Tongue (tissue), 3 donors: ENCODE measurements at places on chromosomes 13 and 19.
A peak's percentile ranks its signal among the peaks of the same experiment; 100 is the strongest.

DNA sequence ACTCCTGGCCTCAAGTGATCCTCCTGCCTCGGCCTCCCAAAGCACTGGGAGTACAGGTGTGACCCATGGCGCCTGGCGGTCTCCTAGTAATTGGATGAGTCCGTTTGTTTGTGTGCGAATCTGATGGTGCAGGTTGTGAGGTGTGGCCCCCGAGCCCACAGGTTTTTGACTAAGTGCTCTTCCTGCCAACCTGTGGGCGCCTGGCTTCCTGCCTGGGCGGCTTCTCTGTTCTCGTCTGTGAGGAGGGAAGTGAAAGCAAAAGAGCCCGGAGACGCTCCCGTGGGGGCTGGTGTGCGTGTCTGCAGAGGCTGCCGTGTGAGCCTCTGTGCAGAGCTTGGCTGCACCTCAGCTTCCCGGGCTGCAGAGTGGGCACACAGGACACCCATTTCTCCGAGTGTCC lies 10.0 kb downstream of the ARHGAP45 start:
- DNase-seq: peak; percentile 9

DNA sequence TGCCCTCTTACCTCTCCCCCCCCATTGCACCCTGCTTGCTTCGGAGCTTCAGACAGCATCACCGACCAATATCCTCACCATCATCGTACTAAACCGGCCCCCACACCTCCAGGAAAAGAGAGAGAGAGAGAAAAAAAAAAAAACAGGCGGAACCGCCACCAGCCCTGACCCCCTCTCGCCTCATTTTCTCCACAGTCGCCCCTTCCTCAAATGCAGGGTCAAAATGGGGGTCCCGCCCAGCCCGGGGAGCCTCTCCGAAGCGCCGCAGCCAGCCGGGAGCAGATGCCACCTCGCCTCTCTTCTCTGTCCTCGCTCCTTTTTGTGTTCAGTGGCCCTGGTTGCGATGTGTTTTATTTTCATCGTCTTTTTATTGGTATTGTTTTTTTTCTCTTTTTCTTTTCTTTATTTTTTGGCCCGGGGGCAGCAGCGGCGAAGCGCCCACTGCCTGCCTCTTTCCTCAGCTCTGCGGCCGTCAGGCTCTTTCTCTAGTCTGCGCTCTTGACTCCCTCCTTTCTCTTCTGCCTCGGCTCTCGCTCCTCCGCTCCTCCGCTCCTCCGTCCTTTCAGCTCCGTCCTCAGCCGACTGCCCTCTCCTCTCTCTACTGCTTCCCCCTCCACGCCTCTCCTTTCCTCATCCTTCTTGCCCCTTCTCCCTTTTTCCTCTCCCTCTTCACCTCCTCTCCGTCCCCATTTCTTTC lies 41.4 kb downstream of the DEDD2 start:
- DNase-seq: peak; percentile 24

DNA sequence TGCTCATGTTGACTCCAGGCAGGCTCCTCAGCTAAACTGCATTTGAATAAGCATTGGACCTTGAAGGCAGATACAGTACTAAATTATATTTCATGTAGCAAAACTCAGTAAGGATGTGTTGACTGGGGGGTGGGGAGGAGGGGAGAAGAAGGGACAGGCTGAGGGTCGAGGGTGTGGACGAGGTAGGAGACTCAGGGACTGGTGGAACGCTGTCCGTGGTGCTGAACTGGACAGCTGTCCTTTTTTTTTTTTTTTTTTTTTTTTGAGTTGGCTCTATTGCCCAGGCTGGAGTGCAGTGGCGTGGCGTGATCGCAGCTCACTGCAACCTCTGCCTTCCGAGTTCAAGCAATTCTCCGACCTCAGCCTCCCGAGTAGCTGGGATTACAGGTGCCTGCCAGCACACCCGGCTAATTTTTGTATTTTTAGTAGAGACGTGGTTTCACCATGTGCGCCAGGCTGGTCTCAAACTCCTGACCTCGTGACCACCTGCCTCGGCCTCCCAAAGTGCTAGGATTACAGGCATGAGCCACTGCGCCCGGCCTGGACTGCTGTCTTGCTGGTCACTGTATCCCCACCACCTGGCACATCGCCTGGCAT lies 33.2 kb upstream of the CASP14 start:
- peak; percentile 63 for DNase-seq

DNA sequence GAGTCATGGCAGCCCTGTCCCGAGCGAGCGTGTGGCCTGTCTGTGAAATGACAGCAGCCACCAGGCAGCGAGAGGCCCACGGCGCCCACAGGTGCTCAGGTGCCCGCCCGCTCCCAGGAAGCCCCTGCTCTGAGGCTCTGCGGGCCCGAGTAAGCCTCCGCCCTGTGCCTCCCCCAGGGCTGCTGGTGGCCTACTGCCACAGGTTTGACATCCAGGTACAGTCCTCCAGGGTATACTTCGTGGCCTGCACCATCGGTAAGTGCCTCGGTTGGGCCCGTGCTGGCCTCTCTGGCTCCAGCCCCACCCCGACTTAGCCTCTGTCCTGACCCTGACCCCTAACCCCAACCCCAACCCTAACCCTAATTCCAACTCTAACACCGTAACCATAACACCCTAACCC lies 15.0 kb upstream of the TMPRSS9 start:
- no peak for DNase-seq

DNA sequence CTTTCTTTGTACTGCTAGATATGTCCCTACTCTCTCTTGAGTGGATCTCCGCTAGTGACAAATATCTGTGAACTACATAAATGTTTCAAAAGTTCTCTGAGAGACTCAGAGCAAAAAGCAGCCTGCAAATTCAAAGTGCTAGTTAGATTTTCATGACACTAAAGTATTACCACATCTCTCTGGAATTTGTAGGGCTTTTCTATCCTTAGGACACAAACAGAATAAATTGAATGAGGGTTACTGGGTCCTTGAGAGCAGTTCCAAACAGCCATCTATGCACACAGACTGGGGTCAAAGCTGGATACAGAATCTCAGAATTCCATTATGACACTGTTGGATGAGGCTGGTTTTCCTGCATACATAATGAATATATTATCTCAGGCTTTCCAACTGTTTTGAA lies 953.2 kb downstream of the DIAPH3 start:
- peak; percentile 27 for DNase-seq

GRCh38 chr19:53905787-53906186 lies 3.3 kb upstream of the CACNG7 start:
- no peak for DNase-seq

DNA sequence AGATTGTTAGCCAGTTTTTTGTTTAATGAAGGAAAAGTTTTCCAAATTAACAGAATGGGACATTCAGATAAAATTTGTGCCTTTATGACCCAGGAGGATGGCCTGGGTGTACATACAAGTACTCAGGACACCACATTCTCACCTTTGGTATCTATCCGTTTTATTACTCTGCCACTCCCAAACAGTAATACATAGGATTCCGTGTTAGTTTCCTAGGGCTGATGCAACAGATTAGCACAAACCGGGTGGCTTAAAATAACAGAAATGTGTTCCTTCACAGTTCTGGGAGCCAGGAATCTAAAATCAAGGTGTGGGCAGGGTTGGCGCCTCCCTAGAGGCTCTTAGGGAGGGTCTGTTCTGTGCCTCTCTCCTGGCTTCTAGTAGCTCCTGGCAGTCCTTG lies 129.9 kb downstream of the GGACT start:
- DNase-seq: no peak

GRCh38 chr13:44899967-44900366 lies 89.3 kb downstream of the NUFIP1 start:
- no peak for DNase-seq

GRCh38 chr13:59447031-59447430 lies 716.7 kb downstream of the DIAPH3 start:
- DNase-seq: no peak

DNA sequence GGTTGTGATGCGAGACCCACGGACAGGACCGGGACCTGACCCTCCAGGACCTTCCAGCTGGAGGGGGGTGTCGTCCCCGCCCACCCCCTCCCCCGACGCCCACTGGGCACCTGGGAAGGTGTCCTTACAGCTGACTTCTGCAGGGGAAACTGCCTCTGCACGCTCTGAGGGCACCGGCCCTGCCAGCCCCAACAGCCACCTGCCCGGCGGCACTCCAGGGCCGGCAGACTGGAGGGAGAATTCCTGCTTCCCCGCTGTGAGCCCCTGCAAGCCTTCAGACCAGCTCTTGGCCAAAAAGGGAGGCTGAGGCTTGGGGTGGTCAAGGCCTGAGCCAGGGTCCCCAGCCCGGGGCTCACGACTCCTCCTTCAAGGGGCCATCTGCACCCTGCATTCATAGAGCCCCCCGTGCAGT lies 1.2 kb downstream of the CNN2 start:
- no peak for DNase-seq

GRCh38 chr13:108682714-108683113 lies 53.3 kb downstream of the MYO16 start:
- DNase-seq: no peak

DNA sequence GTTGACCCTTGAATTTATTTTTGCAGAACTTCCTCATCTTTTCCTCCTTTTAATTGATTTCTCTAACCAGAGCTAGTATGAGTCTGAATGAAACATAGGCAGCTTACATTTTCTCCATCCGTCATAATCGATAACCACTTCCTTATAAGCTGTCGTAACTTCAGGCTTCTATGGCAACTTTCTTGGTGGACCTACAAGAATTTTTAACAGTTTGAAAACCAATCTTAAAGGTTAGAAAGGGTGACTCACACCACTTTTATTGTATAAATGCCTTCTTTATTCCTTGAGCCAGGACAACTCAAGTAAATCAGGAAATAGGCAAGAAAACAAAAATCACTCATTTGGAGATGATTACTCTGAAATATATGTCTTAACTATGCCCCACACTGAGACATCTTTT lies 105.7 kb upstream of the KL start:
- DNase-seq: no peak

GRCh38 chr19:782185-782877 lies 14.9 kb upstream of the PTBP1 start:
- peak; percentile 30 for DNase-seq

- DNase-seq: peak; percentile 58
Measured at GRCh38 chr13:114032126-114032799, 58.4 kb upstream of the C13orf46 start.

GRCh38 chr13:26041444-26041843 lies 10.4 kb downstream of the SHISA2 start:
- DNase-seq: no peak

- no peak for DNase-seq
Measured at GRCh38 chr13:35014606-35015213, 72.6 kb downstream of the NBEA start.

DNA sequence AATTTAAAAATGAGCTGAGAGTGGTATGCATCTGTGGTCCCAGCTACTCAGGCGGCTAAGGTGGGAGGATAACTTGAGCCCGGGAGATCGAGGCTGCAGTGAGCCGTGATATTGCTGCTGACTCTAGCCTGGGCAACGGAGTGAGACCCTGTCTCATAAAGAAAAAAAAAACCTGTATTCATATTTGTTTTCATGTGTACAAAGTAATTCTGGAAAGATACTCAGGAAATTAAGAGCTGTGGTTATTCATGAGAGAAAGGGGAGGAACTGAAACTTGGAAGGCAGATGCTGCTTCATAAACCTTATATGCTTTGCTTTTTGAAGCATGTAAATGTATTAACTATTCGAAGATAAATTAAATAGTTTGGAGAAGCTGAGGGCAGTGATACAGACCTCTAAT lies 8.8 kb upstream of the RLN3 start:
- no peak for DNase-seq

GRCh38 chr13:71831716-71832115 lies 35.3 kb downstream of the DACH1 start:
- DNase-seq: no peak

DNA sequence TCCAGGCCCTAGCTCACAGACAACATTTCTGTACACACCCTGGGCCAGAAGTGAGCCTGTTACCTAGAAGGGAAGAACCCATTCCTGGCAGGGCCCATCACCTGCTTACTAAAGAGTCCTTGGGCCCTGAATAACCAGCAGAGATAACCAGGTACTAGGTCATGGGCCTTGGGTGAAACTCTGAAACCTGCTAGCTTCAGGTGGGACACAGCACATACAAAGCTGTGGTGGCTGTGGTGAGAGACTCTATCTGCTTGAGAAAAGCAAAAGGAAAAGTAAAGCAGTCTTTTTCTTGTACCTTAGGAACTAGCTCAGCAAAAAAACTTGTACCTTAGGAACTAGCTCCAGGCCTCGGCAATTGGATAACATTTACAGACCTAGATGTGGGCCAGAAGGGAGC lies 1895.9 kb upstream of the PCDH20 start:
- no peak for DNase-seq

DNA sequence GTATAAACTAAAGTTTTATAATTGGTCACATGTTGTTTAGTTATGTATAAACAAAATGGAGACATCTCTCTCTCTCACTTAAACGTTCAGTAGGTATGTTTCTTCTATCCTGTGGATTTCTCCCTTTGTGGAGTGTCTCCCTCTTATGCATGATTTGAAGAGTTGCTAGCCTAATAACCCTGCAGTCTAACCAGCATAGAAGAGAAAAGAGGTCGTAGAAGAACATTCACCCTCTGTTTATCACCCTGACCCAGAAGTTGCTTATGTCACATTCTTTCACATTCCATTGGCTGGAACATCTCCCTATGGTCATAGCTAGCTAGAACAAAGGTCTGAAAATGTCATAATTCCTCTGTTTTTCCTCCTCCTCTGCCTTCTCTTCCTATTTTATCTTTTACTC lies 176.8 kb upstream of the PCDH20 start:
- DNase-seq: no peak
